ENCODE measurements at places on chromosomes 11 and 22. TPM values are rescaled to one million over a fixed set of nuclear protein-coding genes. Genes with fewer than 3 reads are reported as not detected.

GRCh38 chr22:47010211-47010610, 247.8 kb downstream of the TBC1D22A start:
- no peak for DNase-seq

- DNase-seq = no peak
These were observed 39.8 kb upstream of the TEF start for GRCh38 chr22:41341990-41342389.

GRCh38 chr11:62556108-62556874, 9.7 kb upstream of the AHNAK start:
- DNase-seq = peak; percentile 95

GRCh38 chr22:40033586-40034380, 39.0 kb downstream of the FAM83F start:
- no peak for DNase-seq

GRCh38 chr11:36471577-36471976, 38.5 kb downstream of the TRAF6 start:
- DNase-seq = no peak

- DNase-seq = no peak
These were observed 17.7 kb downstream of the CBL start for GRCh38 chr11:119223856-119224255.

DNA sequence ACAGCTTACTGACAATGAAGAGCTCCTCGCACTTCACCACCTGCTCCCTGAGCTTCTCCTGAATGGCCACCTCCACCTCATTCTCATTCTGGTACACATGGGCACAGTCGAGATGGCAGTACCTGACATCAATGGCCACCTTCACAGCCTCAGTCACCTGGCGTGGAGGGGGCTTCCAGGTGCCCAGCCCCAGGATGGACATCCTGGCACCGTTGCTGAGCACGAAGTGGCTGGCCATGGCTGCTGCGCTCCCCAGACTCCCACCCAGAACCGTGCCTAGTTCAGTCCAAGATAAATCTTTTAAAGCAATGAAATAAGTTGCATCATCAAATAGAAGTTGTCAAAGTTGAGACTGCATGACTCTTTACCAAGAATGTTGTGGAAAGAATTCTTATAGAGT, 128.1 kb upstream of the SOX6 start:
- no peak for DNase-seq

DNA sequence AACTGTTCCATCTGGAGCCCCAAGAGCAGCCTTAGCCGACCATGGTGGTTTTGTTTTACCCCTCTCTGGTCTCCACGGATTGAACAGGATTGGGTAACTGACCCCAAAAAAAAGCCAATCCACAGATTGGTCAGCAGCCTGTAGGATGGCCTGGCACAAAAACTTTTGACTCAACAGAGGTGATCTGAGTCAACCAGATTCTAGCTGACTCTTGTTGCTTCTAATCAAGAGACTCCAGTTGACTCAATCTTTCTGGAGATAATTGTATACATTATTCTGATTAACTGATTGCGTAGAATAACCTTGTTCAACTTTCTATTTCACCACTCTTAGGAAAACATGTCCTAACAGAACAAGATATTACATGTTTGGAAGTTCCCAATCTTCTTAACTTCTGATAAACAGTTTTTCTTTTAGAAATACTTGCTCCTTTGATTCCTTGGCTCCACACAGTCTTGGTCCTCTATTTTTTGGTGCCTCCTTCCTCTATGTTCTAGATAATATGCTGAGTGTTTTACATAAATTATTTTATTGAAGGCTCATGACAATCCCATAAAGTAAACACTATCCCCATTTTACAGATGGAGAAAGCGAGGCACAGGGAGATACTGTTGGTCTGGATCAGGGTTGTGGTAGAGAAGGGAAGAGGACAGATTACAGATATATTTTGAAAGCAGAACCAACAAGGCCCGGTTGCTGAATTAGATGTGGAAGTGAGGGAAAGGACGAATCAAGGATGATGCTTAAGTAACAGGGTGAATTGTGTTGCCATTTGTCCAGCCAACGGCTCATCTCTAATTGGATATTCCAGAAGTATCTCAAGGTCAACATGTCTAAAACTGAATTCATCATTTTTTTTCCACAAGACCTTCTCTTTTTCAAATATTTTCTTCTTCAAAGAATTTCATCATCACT, 11.5 kb upstream of the ZC3H12C start:
- DNase-seq = no peak

DNA sequence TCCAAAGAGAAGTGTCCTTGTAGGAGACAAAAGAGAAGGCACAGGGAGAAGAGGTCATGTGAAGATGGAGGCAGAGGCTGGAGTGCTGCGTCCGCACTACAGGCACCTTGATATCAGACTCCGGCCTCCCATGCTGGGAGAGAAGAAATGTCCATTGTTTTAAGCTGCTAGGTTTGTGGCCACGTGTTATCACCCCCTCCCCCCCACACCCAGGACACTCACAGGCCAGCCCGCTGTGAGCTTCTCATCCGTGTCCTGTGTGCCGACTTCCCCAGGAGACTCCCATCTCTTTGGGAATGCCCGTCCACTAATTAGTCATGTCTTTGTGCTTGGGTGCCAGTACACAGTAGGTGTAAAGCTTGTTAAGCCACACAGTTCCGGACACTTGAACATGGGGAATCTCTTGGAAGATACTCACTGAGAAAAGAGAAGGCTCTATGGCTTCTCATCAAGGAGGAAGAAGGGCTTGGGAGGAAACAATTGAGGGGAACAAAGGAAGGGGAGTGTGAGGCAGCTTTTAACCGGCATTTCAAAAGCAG, 1234.7 kb downstream of the TBC1D22A start:
- DNase-seq = peak; percentile 71

DNA sequence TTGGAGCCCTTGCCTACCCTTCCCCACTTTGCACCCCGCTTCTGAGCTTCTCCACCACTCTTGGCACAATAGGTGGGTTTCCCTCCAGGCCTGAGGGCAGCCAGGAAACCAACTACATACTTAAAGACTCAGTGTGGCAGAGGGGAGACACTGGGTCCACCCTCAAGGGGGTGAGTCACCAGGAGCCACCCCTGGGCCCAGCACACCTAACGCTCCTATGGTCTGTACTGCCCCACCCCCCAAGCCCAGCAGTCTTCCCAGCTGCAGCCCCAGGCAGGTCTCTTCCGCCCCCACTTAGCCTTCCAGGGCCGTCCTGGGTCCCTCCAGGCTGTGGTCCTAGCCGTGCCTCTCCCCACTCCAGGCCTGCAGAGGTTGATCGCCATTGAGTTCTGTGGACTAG, 3.2 kb upstream of the TMPRSS13 start:
- peak; percentile 49 for DNase-seq

- no peak for DNase-seq
These were observed 8.3 kb downstream of the TP53AIP1 start for GRCh38 chr11:128934351-128934750.

DNA sequence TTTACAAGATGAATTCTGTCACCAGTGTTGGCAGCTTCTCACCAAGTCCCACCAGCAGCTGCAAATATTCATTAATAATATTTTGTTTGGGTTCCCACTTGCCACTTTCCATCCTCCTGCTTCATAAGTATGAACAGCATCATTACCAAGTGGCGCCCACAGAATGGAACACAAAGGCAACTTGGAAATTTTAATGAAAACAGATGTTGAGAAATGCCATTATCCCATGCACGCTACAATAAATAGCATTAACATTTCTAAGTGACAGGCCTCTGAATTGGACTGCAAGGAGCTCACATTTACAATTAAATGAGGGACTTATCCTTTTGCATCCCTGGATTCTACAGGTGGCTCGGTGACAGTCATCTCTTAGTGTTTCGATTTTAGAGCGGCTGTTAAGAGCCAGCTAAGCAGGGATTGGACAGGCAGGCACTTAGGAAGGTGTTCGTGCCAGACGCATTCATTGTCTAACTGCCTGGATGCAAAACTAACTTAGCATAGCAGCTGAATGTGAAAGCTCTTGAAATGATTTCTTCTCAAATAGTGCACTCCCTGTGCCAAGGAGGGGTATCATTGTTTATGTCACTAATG, 170.3 kb downstream of the KIRREL3 start:
- DNase-seq = no peak

DNA sequence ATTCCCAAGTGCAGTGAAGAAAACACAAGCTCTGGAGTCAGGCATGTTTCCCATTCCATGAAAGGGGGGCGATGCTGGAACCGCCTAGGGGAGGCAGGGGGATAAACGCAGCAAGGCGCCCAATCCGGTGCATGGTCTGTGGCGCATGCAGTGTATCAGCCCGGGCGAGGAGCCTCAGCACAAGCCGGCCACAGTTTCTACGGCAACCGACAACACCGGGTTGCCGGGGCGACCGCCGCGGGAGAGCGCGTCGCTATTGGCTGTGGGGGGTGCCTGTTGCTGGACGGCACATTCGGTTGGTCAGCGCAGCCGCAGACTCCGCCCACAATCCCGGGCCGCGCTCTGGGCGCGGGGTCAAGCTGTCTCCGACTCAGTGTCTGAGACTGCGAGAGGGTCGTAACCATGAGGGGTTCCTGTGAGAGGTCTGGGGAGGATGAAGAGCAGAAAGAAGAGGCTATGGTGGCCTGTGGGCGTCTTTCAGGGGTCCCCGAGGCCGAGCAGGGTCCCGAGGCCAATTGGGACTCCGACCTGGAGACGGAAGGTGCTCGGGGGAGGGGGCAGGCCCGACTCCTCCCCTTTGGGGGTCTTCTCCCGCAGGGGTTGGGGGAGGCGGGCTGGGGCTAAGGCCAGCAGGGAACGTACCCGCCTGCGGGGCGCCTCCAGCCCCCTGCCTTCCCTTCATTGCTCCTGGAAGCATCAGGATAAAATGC, at the start of gene LRRC74B:
LRRC74B (plus strand) TSS at position 362 of the 710 bp plus-strand sequence; CDS start at position 403, 41 bp downstream.
- peak; percentile 98 for DNase-seq

DNA sequence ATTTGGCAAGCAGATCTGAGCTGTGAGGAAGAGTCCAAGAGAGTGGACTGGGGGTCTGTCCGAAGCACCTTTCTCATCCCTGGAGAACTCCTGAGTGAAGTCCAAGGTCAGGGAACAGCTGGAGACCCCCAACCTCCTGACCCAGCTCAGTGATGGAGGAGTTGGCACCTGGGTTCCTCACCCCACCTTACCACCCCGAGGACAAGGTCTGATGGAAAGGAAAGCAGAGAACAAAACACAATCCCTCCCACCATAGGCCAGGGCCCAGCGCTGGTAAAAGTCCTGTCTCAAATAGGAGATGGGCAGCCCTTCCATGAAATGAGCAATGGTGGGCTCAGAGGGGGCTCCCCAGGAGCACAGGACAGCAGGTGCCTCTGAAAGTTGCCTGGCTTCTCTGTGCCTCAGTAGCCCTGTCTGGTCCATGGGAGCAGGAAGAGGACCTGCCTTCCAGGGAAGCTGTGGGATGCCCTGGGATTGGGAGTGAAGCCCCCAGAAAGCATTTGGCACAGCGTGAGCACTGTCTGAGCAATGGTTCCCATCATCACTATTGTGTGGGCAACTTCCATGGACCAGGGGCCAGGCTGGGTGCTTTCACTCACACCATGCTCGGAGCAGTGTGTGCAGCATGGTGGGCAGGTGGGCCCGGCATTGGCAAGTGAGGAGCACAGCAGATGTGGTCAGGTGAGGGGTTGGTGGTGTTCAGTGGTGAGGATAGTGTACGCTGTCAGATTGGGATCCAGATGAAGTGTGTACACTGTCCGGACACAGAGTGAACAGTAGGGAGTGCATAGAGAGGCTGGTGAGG, 7.5 kb downstream of the TRIM29 start:
- DNase-seq = peak; percentile 21

DNA sequence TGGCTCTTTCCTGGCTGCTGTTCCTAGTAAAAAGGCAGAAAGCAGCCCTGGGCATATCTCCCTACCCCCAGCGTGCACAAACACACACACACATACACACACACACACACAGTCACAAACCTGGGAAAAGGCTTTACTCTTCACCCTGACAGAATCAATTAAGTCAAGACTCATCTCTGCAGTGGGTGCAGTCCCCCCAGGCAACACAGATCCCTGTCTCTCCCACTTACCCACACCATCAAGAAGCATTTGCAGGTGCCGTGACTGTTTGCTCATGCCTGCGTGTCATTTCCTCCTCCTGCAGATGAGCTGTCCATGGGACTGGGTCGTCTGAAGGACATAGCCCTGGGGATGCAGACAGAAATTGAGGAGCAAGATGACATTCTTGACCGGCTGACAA, 28.6 kb downstream of the SNAP29 start:
- DNase-seq = no peak

- DNase-seq = no peak
These were observed 100.5 kb downstream of the RASSF10 start for GRCh38 chr11:13109616-13110015.

DNA sequence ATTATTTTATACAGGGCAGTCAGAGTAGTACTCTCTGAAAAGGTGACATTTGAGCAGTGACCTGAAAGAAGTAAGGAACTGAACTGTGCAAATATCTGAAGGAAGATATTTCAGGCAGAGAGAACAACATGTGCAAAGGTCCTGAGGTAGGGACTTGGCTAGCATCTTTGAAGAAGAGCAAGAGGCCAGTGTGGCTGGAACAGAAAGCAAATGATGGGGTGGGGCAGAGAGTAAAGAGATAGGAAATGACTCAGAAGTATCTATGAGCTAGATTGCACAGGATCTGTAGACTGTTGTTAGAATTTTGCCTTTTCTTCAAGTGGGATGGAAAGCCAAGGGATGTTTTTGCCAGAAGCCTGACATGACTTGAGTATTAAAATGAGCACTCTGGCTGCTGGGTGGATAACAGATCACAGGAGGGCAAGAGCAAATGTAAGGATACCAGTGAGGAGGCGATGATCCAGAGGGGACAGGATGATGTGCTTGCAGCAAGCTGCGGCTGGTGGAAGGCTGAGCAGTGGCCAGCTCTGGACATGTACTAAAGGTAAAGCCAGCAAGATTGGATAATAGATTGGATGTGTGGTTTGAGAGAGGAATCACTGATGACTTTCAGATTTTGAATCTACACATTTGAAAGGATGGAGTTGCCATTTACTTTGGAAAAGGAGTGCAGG, 33.2 kb upstream of the TTC12 start:
- peak; percentile 4 for DNase-seq

DNA sequence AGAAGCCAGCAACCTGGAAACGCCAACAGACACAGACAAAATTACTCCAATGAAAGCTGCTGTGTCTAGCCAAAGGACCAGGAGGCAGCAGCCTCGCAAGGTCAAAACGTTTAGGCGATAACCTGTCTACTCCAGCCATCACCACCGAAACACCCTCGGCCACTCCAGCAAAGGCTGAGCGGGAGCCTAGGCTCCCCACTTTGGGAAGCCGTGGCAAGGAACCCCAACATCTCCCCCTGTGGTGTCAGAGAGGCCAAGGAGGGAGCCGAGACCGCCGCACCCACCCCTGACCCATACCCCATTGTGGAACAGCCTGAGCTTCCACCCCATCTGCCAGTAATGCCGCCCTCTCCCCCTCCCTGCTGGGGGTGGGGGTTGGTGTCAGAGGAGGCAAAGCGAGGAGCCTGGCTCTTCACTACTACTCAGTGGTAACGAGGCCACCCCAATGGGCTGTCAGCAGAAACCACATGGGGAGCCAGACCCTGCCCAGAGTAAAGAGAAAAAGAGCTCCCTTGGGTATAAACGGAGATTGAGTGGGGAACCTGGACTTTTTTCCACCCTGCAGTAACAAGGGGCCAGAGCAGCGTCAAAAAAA, 33.9 kb upstream of the SEPTIN5 start:
- peak; percentile 35 for DNase-seq

GRCh38 chr11:61538636-61538961, 30.1 kb downstream of the LRRC10B start:
- no peak for DNase-seq

- peak; percentile 95 for DNase-seq
These were observed 17.1 kb downstream of the LTO1 start for GRCh38 chr11:69657911-69658625.

Gene CARD16
- not detected for total RNA-seq

Gene TRIM48
- total RNA-seq = not detected

Gene TIGD3
- 0.52 TPM for total RNA-seq

Gene PAMR1
- 55.3 TPM for total RNA-seq

Gene LRRC56
- 3.0 TPM for total RNA-seq

Gene PGA5
- 0.75 TPM for total RNA-seq

Gene FHIP1B
- total RNA-seq = 40.6 TPM

Gene MPZL2
- 3.2 TPM for total RNA-seq

Gene KRTAP5-7
- not detected for total RNA-seq

Measured in endodermal cell (in vitro differentiated cells).